ENCODE measurements at places on chromosomes 7 and 10. TPM values are rescaled to one million over a fixed set of nuclear protein-coding genes. Genes with fewer than 3 reads are reported as not detected.

Gene CLDN3
- total RNA-seq, result 51.3 TPM

Gene POM121L12
- not detected for total RNA-seq

Gene CC2D2B
- 0.55 TPM for total RNA-seq

Gene FLNC
- total RNA-seq, result 2.3 TPM

Gene EBLN1
- not detected for total RNA-seq

Gene TAS2R41
- not detected for total RNA-seq

Gene DHTKD1
- 19.6 TPM for total RNA-seq

Gene ITGA8
- total RNA-seq, result 0.32 TPM

Gene RTKN2
- total RNA-seq, result not detected

Gene CALML5
- not detected for total RNA-seq

Gene GATA3
- 0.38 TPM for total RNA-seq

Gene CALHM2
- 7.6 TPM for total RNA-seq

Gene EPO
- 4.0 TPM for total RNA-seq

Gene SLC39A12
- total RNA-seq, result not detected

Gene CALHM3
- total RNA-seq, result 0.08 TPM

Gene IDE
- total RNA-seq, result 21.4 TPM

Gene CYP2C18
- total RNA-seq, result 0.52 TPM

Gene ZP3
- total RNA-seq, result 3.8 TPM

Gene CFAP46
- 0.93 TPM for total RNA-seq

Gene CALHM1
- 0.16 TPM for total RNA-seq

Gene PPP1R3A
- total RNA-seq, result not detected

Gene GIMAP4
- total RNA-seq, result 3.4 TPM

Gene POLR2J3
- total RNA-seq, result 8.3 TPM

Gene CARD11
- 0.31 TPM for total RNA-seq

Gene SOSTDC1
- 0.25 TPM for total RNA-seq

Gene ANKRD30A
- total RNA-seq, result not detected

Gene IFRD1
- total RNA-seq, result 121 TPM

Gene ASB4
- 0.56 TPM for total RNA-seq

Gene HDAC9
- 4.7 TPM for total RNA-seq

Gene OPN4
- not detected for total RNA-seq

Gene H2BK1
- total RNA-seq, result not detected

Gene LRRC18
- not detected for total RNA-seq

Gene WDFY4
- total RNA-seq, result 1.1 TPM

Gene TMEM270
- total RNA-seq, result not detected

Gene ANKRD2
- total RNA-seq, result 0.22 TPM

Gene HOXA3
- total RNA-seq, result 0.13 TPM

Gene IFT22
- total RNA-seq, result 10.4 TPM

Gene PDE1C
- total RNA-seq, result 2.6 TPM

Gene CCDC146
- 3.3 TPM for total RNA-seq

Gene CACNB2
- total RNA-seq, result 7.0 TPM

Gene TMEM236
- total RNA-seq, result 0.22 TPM

Gene RET
- 4.4 TPM for total RNA-seq

Gene CDH23
- total RNA-seq, result 18.7 TPM

Gene HOXA7
- total RNA-seq, result 0.17 TPM

Gene ZNF804B
- not detected for total RNA-seq

Gene PDCD11
- 16.0 TPM for total RNA-seq
